ENCODE measurements at places on chromosomes 3 and 15. TPM values are rescaled to one million over a fixed set of nuclear protein-coding genes. Genes with fewer than 3 reads are reported as not detected.

The RASGRP1 gene
- 0.59 TPM for total RNA-seq

The AGBL1 gene
- not detected for total RNA-seq

The GOLGA8J gene
- not detected for total RNA-seq

The FAM3D gene
- not detected for total RNA-seq

The ARPP19 gene
- total RNA-seq = 106 TPM

DNA sequence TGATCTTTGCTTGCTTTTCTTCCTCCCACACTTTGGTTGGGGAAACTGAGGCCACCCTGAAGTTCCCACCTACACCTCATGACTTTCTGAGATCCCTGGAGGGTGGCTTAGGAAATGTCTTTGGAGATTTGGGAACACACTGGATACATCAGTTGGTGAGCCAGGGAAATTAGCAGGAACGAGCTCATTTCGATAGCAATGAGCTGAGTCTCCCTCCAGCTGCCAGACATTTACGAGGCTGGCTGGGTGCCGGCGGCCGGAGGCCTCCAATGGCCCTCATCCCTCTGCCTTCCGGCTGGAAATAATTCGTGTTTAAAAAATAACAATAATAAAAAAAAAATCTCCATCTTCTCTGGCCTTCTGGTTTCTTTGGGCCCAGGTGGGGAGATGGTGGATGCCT is 38.8 kb downstream of the SMAD6 start:
- H3K4me1 ChIP-seq = peaks cover 51% of the 10 kb centered on the region
- H3K4me3 ChIP-seq = peak overlapping the region; percentile 63
- no peaks in the 10 kb centered on the region for H3K27me3 ChIP-seq
- peak overlapping the region; percentile 74 for H3K27ac ChIP-seq

DNA sequence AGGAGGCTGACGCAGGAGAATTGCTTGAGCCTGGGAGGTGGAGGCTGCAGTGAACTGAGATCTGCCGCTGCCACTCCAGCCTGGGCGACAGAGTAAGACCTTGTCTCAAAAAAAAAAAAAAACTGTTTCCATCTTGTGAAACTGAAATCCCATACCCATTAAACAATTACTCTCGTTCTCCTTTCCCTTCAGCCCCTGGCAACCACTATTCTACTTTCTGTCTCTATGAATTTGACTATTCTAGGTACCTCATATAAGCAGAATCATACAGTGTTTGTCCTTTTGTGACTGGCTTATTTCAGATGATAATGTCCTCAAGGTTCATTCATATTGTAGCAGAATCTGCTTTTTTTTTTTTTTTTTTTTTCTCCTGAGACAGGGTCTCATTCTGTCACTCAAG is 51.5 kb upstream of the UBE2E1 start:
- no peaks in the 10 kb centered on the region for H3K27me3 ChIP-seq
- DNase-seq = no peak
- H3K36me3 ChIP-seq = no peaks in the 10 kb centered on the region
- H3K27ac ChIP-seq = no peak overlapping the region

DNA sequence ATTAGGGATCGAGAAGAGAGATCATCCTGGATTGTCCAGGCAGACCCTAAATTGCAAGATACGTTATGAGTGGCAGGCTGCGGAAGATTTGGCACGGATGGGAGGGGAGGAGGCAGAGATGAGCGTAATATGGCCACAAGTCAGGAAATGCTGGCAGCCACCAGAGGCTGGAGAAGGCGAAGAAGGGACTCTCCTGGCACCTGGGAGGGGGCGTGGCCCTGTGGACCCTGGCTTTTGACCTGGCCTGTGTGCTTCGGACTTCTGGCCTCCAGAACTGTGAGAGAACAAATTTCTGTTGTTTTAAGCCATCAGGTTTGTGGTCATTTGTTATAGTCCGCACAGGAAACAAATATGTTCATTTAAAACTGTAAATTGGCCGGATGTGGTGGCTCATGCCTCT is 31.9 kb upstream of the IGF1R start:
- H3K27ac ChIP-seq = no peak overlapping the region
- DNase-seq = no peak
- H3K4me1 ChIP-seq = no peaks in the 10 kb centered on the region
- H3K27me3 ChIP-seq = peaks cover 38% of the 10 kb centered on the region
- no peak overlapping the region for H3K4me3 ChIP-seq

DNA sequence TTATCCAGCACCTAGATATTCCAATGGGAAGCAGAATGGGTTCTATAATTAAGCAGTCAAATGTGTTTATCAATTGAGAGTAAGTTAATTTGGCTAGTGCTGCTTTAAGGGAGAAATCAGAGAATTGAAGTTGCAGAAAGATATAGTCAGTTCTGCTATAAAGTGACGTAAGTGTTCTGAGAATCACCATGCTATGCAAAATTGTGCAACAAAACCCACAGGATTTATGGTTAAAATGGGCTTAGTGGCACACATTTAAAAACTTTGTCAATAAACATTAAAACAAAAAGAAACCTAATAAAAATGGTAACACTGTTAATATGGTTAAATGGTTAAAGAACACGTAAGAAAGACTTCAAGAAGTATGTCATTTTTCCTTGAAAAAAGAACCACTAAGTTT is 74.5 kb downstream of the TMEM108 start:
- no peaks in the 10 kb centered on the region for H3K4me1 ChIP-seq
- H3K36me3 ChIP-seq = no peaks in the 10 kb centered on the region
- no peak overlapping the region for H3K27ac ChIP-seq
- no peaks in the 10 kb centered on the region for H3K27me3 ChIP-seq

- H3K4me3 ChIP-seq = no peak overlapping the region
- H3K36me3 ChIP-seq = no peaks in the 10 kb centered on the region
- peaks cover 8% of the 10 kb centered on the region for H3K4me1 ChIP-seq
- peaks cover 35% of the 10 kb centered on the region for H3K27me3 ChIP-seq
Measured at GRCh38 chr3:124631727-124632126, 98.5 kb upstream of the UMPS start.

- no peak overlapping the region for H3K27ac ChIP-seq
- no peaks in the 10 kb centered on the region for H3K27me3 ChIP-seq
Measured at GRCh38 chr3:155110996-155111901, 31.1 kb downstream of the MME start.
